IPS DF 6.9 (cell line): ENCODE measurements at places on chromosomes 6 and 20.

GRCh38 chr6:25998379-25998778 lies 35.8 kb downstream of the TRIM38 start:
- no peak for DNase-seq

GRCh38 chr20:58721951-58722778 lies 29.6 kb downstream of the NPEPL1 start:
- DNase-seq: no peak

- no peak for DNase-seq
Measured at GRCh38 chr20:13478366-13478765, 160.4 kb downstream of the TASP1 start.

- no peak for DNase-seq
Measured at GRCh38 chr20:16286601-16287000, 286.6 kb downstream of the KIF16B start.

- DNase-seq: no peak
Measured at GRCh38 chr6:157020398-157020797, 243.2 kb downstream of the ARID1B start.

DNA sequence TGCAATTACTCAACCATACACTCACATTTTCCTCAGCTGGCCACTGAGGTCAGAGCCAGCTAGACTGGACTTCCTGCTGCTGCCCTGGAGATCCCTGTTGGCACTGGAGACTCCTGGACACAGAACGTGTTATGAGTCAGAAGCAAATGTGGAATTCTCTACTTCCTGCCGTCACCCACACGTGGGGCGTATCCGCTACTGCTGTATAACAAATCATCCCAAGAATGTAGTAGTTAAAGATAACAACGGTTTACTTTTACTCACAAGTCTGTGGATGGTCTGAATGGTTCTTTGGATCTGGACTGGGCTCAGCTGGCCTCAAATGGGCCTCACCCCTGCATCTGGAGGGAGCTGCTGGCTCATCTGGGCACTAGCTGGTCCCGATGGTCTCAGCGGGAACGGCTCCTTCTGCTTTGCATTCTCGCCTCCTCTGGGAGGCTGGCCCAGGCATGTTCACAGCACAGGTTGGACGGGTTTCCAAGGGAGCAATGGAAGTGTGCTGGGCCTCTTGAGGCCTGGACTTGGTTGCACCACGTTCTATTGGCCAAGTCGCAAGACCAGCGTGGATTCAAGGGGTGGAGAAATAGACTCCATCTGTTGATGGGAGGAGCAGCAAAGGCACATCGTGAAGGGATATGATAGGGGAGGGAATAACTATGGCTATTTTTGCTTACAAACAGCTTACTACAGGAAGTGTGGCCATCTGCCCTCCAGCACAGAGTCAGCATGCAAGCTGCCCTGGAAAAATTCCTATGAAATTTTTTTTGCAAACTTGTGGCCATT lies 118.5 kb downstream of the SNX5 start:
- DNase-seq: no peak

DNA sequence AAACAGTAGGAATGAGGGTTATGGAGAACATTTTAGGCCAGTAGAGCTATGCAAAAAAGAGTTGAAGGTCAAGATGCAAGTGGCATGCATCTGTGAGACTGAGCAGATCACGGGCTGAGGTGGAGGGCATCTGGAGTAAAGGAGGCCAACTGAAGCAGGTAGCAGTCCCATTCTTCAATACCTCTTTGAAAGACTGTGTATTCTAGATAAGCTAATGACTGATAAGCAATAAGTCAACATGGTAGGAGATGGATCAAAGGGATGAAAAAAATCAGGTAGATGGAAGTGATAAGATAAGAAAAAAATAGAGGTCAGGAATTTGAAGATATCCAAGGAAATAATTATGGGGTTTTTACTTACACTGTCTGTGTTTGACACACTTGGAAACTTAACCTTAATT lies 55.6 kb downstream of the ARMC2 start:
- no peak for DNase-seq

GRCh38 chr20:37463726-37464494 lies 57.1 kb upstream of the NNAT start:
- no peak for DNase-seq

- no peak for DNase-seq
Measured at GRCh38 chr6:91045161-91045560, 458.3 kb upstream of the MAP3K7 start.

DNA sequence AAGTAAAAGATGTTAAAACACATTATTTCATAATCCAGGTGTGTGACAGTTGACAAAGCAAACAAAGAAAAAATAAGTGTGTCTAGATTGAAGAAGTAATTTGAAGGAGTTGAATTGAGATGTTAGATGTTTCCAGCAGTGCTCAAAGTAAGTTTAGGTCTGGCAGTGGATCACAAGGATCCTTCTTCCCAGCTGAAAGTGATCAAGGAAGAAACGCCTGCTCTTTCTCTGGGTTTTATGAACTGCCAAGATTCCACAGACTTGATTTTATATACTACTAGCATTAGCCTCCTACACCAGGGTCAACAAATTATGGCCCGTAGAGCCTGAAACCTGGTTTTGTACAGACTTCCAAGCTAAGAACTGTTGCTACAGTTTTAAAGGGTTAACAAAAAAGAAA lies 30.3 kb downstream of the STX7 start:
- no peak for DNase-seq

DNA sequence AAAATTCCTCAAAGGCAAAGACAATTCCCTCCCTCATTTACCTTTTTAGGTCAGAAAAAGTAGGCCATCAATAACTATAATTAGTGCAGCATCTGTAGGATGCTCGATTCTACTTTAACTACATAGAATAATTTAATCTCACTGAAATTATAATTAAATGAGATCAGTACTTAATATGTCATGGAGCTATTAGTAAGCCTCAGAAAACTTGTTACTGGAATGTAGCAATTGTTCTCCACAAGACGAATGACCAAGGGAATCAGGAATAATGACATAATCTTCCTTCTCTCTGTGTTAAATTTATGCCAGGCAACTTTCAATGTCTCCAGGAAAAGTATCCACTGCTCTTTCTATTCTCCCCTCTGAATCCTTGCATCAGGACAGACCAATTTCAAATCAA lies 34.1 kb downstream of the SESN1 start:
- DNase-seq: no peak

DNA sequence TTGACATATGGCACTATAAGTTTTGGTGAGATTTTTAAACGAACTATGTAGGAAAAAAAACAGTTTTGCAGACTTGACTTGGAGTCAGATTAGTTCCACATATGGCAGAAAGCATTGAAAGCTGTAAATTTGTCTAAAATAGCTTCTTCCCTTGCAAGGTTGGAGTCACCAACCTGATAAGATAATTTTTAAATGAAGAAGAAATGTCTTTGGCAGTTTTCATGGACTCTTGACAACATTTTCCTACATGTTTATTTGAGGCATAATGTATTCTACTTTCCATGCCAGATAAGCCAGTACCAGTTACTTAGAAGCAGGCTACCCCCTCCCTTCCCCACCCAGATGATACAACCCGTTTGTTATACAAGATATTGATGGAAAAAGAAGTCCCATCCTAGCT lies 5.2 kb downstream of the KLHL32 start:
- no peak for DNase-seq

DNA sequence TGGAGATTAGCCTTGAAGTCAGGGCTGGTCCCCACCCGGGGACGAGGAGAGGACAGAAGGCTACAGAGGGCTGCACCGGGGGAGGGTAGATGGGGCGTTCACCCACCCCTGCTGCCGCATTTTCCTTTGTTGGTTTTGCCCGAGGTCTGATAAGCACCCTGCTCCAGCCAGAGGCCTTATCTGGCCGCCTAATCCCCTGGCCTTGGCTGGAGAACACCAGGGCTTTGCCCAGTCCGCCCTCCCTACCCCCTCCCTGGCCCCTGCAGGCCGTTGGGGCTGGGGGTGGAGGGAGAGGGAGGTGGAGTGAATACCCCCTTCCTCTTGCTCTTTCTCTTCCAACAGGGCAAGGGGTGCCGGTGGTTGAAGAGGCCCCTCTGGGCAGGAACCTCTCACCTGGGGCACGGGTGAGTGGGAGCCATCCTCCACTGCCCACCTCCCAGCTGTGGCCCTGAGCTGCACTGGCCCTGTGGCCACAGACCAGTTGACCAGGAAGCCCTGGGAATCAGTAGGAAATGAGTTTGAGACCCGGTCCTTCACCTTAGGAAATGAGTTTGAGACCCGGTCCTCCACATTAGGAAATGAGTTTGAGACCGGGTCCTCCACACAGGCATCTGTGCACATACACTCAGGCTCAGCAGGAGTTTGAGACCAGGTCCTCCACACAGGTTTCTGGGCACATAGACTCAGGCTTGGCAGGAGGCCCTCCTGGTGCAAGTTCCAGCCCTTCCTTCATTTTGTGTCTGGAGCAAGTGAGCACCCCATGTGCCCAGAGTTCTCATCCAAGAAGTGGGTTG lies 12.0 kb upstream of the GATA5 start:
- no peak for DNase-seq

DNA sequence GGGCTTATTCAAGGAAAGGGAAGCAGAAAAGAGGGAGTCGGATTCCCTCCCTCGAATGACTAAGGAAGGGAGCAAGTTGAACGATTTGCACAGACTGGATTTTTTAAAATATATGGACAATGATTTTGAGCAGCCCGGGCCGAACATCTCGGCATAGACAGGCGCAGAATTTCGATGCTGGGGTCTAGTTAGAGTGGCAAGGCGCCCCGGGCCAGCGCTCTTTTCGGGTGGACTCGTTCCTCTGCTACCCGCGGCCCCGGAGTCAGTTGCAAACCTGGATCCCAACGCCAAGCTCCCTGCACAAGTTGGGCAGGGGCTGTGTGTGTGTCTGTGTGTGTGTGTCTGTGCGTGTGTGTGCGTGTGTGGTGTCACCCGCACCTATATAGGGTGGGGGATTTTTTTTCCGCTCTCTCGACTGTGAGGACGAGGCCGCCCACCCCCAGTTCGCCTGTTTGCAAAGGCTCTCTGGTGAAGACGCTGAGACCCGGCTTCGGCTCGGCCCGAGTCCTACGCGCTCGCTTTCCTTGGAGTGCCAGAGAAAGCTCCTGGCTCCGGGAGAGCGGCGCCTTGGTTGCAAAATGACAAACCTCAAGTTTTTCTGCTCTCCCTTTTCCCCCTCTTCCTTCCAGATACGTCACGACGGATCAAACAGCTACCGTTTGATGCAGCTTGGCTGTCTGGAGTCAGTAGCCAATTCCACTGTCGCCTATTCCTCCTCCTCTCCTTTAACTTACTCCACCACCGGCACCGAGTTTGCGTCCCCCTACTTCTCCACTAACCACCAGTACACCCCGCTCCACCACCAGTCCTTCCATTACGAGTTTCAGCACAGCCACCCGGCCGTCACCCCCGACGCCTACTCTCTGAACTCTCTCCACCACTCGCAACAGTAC lies 1.4 kb downstream of the TFAP2D start:
- DNase-seq: no peak

GRCh38 chr20:34042262-34042661 lies 48.6 kb downstream of the RALY start:
- no peak for DNase-seq

- DNase-seq: no peak
Measured at GRCh38 chr6:8000636-8001035, 63.6 kb downstream of the BLOC1S5 start.

DNA sequence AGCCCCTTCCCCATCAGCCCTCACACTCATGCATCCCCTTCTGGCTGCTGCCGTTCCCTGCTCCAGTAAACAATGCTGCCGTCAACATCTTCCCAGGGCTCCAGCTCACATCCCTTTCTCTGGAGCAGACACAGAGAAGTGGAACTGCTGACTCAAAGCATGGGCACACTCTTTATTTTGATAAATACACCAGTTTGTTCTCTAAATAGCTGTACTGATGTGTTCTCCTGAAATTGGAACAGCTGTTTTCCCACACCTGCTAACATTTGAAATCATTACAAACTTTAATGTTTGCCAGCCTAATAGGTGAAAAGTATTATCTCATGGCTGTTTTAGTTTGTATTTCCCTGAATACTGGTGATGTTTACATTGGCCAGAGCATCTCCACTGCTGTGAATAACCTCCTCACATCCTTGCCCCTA lies 102.1 kb upstream of the NXT1 start:
- DNase-seq: no peak

- DNase-seq: no peak
Measured at GRCh38 chr20:4369798-4370124, 351.9 kb upstream of the PRND start.

- no peak for DNase-seq
Measured at GRCh38 chr6:20574355-20574754, 40.1 kb downstream of the CDKAL1 start.

GRCh38 chr20:37902504-37903313 lies at the start of gene VSTM2L:
Gene VSTM2L (plus strand): TSS chr20:37903127. CDS start chr20:37903351, 224 bp downstream.
- no peak for DNase-seq

GRCh38 chr6:15303920-15304291 lies 58.0 kb downstream of the JARID2 start:
- DNase-seq: no peak

- no peak for DNase-seq
Measured at GRCh38 chr20:58550275-58551059, 35.3 kb upstream of the APCDD1L start.

- no peak for DNase-seq
Measured at GRCh38 chr6:45971287-45971686, 44.4 kb downstream of the CLIC5 start.

- DNase-seq: no peak
Measured at GRCh38 chr20:35318502-35319157, 26.4 kb upstream of the FAM83C start.

DNA sequence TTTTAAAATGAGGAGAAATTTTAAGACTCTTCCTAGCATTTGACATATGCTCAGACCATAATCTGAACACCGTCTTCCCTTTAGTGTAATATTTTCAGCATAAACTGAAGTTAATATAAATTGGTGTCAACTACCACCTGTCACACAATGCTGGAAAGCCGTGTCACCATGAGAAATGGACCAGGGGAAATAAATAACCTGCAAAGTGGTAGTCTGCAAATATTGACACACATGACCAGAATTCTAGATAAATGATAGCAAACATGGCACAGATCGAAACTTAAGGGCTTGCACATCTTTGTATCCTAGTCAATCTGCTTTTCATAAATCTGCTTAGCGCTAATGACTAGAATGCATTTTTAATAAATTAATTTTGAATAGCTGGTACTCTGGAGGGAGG lies 191.9 kb downstream of the CD83 start:
- no peak for DNase-seq

GRCh38 chr6:138028893-138029292 lies 78.3 kb downstream of the PERP start:
- no peak for DNase-seq

DNA sequence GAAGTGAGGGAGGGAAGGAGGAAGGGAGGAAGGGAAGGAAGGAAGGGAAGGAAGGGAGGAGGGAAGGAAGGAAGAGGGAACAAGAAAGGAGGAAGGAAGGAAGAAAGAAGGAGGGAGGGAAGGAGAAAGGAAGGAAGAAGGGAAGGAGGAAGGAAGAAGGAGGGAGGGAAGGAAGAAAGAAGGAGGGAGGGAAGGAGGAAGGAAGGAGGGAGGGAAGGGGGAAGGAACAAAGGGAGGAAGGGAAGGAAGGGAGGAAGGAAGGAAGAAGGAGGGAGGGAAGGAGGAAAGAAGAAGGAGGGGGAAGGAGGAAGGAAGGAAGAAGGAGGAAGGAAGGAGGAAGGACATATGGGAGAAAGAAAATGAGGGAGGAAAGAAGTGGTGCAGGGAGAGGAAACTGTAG lies 184.7 kb upstream of the PMEPA1 start:
- DNase-seq: no peak
